ENCODE measurements at places on chromosomes 6 and 20.

GRCh38 chr6:89066940-89067646, 13.5 kb upstream of the PNRC1 start:
- DNase-seq = no peak

GRCh38 chr6:119355157-119355556, 5.6 kb upstream of the MAN1A1 start:
- DNase-seq = no peak

DNA sequence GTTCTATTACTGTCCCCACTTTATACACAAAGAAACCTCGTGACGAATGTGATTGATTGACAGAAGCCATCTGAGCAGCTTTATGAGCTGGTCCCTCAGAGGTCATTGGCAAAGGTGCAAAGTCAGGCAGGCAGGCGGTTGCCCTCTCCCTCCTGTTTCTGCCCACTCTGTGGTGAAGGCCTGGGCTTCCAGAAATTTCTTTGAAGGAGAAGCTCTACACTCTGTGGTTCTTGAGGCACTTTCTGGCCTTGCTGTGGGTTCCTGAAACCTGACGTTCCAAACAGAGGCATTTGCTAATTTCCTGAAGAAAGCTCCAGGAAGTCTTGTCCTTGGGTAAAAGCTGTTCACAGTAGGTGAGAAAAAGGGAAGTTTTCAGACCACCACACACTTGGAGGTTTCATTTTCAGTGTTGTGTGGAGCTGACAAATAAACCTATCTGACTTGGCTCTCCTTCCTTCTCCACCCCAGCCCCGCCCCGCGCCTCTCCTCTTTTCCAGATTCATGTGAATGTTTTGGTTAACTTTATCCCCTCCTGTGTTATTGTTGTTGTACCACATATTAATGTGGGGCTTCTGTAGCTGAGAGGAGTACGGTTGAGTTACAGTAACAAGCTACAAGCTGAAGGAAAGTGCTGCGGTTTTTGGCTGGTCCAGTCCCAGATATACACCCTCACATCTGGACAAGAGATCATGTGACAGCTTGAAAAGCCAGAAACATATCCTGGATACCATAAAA, 274.1 kb downstream of the CLIC5 start:
- DNase-seq = no peak

- DNase-seq = peak; percentile 23
These were observed 3.4 kb upstream of the RSPO4 start for GRCh38 chr20:1005452-1006027.

GRCh38 chr20:49043000-49043399, 3.1 kb upstream of the CSE1L start:
- DNase-seq = no peak

DNA sequence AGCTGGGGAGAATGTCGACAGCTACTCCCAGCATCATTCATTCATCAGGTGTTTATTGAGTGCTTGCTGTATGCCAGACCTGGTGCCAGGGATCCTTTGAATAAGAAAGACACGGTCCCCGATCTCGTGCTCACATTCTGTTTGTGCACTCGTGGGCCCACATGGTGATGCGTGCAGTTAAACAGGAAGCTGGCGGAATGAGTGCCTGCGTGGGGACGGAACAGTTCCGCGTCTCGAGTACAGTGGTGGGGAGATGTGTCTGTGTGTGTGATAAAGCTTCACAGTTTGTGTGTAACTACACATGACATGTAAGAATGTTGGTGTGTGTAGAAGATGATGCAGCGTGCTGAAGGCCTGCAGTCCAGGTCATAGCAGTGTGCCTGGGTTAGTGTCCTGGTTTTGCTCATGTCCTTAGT, 6.5 kb downstream of the RBM38 start:
- no peak for DNase-seq

DNA sequence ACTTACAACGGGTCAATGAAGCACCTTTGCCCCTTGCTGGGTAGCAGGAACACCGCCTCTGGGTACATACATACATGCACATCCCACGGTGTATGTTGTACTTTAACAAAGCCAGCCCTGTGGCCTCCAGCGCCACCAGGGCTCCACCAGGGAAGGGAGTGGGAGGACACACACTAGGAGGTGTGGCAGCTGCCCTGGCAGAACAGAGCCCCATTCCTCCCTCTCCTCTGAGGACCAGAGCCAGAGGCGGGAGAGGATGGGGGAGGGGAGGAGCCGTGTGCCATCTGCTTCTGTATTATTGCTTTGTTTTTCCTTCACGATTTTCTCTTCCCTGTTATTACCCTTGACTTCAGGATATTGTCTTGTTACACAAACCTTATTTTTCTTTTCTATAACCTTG, 105.8 kb upstream of the TRAF3IP2 start:
- no peak for DNase-seq

GRCh38 chr6:36826520-36827227, 12.6 kb downstream of the CPNE5 start:
- no peak for DNase-seq

DNA sequence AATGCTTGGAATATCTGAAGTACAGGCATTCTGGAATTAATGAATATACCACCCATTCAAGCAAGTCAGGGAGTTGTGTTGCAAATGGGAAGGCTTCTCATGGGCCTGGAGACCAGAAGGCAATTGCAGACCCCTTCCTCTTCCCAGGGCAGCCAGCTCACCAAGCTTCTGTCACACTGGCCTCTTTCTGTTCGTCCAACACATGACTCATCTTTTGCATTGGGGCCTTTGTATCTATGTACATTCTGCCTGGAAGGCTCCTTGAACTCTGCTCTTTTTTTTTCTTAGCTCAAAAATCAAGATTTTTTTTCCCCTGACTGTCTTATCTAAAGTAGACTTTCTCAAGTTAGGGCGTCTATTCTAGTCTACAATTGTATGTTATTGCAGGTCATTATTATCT, 132.9 kb upstream of the MYLIP start:
- DNase-seq = no peak

- no peak for DNase-seq
These were observed 2.0 kb upstream of the ZNFX1 start for GRCh38 chr20:49279677-49280462.

DNA sequence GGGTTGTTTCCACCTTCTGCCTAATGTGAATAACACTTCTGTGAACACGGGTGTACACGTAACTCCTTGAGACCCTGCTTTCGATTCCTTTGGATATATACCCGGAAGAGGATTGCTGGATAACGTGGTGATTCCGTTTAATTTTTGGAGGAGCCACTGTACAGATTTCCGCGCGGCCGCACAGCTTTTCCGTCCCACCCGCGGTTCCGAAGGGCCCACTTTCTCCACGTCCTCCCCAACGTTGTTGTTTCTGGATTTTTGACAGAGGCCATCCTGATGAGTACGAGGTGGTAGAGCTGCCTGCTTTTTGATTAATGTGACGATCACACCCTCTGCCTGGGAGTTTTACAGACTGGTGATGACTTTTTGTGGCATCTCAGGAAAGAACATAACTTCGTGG, 114.0 kb downstream of the MYLK4 start:
- no peak for DNase-seq

DNA sequence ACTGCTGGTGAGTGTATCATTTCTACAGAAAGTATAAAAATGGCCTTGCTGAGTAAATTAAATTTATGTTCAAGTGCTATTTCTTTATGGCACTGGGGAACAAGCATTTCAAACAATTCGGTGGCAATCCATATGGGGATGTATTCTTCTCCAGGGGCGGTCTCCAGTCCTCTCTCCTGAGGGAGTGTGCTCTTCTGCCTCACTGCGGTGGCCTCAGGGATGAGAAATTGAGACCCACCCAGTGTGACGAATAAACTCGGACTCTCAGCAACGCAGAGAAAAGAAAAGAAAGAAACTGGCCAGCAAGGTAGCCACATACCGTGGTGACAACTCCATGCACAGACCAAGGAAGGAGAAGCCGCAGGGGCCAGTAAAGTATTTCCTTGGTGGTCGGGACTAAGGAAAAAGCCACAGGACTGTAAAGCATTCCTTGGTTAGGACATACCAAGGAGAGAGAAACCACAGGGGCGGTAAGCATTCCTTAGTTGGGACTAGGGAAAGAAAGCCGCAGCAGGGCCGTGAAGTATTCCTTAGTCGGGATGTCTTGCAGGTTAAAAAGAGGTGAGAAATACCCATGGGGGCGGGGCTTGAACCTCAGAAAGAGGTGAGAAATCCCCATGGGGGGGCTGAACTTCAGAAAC, 13.6 kb upstream of the GOPC start:
- no peak for DNase-seq

DNA sequence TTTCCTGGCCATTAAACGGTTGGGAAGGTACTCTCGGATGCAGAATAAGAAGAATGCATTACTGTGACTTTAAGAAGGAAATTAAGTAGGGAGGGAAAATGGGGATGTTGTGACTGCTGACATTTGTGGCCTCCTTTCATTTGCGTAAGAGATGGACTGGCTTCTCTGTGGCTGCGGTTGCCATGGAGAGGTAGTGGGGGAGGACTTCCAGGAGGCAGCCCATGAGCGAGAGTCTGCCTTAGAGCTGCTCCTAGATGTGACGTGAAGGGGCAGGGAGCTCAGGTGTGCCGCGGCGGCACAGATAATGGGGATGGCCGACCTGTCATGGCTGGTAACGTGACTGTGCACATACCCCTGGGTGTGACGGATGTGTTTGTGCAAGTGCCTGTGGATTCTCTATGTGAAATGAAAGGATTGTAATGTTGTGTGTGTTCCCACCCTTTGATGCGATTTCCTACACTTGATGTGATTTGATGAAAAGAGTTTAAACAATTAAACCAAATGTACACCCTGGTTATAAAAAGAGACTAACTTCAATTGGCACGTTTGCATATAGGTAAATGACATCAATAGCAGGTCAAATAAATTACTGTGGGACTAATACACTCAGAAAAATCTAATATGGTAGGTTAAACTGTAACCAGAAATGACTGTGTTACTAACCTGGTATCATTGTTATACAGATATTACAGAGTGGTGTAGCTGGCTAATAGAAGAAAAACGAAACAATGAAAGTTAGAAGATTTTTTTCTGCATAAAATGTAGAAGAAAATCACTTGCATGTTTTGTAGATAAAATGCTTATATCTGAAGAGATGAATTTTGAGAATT, 48.9 kb downstream of the HIVEP1 start:
- peak; percentile 89 for DNase-seq

All from kidney glomerular epithelial cell (primary cell).